BJ (cell line): ENCODE measurements at places on chromosomes 7 and 10.

- DNase-seq = no peak
Observed at GRCh38 chr10:97737770-97738265, 890 bp downstream of the ZFYVE27 start.

DNA sequence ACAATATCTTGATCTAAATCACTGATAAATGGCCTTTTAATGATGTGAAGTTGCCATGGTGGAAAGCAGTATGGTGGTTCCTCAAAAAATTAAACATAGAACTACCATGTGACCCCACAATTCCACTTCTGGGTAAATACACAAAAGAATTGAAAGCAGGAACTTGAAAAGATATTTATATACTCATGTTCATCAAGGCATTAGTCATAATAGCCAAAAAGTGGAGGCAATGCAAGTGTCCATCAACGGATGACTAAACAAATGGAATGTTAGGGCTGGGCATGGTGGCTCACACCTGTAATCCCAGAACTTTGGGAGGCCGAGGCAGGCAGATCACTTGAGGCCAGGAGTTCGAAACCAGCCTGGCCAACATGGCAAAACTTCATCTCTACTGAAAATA is 2.0 kb upstream of the DNAJC12 start:
- no peak for DNase-seq

GRCh38 chr10:119725828-119726675 is at the start of gene INPP5F:
INPP5F (plus strand) TSS chr10:119726050; CDS start chr10:119726263, 213 bp downstream.
- DNase-seq = peak; percentile 82

DNA sequence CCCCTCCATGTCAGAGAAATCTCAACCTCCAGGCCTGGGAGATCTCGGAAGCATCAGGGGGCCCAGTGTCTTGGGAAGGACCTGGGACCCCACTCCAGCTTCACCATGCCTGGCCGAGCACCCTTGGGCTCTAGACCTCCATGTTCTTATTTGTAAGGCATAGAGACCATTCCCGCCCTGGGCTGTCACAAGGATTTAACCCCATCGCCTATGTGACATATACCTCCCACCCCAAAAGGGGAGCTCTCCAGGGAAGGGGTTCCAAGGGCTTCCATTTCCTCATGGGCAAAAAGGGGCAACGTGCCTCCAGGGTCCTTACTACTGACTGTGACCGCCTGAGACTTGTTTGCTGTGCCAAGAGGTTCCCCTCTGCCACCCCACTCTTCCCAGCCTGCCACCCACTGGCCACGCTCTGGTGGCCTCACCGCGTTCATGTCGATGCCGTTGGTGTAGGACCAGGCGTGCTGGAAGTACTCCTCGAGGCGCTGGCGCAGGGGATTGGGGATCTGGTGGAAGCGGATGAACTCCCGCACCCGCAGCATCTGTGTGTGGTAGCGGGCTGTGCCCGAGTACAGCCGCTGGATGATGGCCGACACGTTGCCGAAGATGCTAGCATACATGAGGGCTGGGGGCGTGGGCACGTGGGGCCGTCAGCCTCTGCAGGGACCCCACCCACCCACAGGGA is 27.5 kb downstream of the KCNH2 start:
- no peak for DNase-seq

- no peak for DNase-seq
Observed at GRCh38 chr7:150307904-150308303, 15.3 kb upstream of the LRRC61 start.
